ENCODE measurements at places on chromosomes 2 and 18.

- no peak for DNase-seq
Observed at GRCh38 chr18:52903857-52904256, 563.9 kb downstream of the DCC start.

DNA sequence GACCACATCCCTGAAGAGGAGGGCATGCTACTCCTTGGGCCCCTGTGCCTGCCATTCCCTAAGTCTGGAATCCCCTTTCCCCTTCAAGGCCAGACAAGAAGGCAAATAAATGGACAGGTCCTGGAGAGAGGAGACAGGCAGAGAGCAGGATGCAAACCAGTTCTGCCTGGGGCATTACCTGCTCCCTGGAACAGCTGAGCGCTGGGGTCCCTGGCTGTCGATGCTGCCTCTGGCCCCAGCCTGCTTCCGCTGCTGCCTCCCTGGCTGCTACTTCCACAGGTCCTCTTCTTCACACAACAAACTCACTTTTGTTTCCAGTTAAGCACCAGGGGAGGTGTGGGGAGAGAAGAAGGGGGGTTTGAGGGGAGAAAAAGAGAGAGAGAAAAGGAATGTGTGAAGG lies 53.1 kb downstream of the SLC4A5 start:
- DNase-seq, result no peak

GRCh38 chr18:5302606-5303005 lies 7.1 kb upstream of the ZBTB14 start:
- DNase-seq, result no peak

DNA sequence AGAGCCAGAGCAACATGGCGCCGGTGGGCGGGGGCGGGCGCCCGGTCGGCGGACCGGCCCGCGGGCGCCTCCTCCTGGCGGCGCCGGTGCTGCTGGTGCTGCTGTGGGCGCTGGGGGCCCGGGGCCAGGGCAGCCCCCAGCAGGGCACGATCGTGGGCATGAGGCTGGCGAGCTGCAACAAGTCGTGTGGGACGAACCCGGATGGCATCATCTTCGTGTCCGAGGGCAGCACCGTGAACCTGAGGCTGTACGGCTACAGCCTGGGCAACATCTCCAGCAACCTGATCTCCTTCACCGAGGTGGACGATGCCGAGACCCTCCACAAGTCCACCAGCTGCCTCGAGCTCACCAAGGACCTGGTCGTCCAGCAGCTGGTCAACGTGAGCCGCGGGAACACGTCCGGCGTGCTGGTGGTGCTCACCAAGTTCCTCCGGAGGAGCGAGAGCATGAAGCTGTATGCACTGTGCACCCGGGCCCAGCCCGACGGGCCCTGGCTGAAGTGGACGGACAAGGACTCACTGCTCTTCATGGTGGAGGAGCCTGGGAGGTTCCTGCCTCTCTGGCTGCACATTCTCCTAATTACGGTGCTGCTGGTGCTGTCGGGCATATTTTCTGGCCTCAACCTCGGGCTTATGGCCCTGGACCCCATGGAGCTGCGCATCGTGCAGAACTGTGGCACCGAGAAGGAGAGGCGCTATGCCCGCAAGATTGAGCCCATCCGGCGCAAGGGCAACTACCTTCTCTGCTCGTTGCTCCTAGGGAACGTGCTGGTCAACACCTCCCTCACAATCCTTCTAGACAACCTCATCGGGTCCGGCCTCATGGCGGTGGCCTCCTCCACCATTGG lies 507 bp downstream of the CNNM4 start:
- no peak for DNase-seq

GRCh38 chr2:50724837-50725236 lies 307.1 kb downstream of the NRXN1 start:
- no peak for DNase-seq
